ENCODE measurements at places on chromosomes 1 and 21.

DNA sequence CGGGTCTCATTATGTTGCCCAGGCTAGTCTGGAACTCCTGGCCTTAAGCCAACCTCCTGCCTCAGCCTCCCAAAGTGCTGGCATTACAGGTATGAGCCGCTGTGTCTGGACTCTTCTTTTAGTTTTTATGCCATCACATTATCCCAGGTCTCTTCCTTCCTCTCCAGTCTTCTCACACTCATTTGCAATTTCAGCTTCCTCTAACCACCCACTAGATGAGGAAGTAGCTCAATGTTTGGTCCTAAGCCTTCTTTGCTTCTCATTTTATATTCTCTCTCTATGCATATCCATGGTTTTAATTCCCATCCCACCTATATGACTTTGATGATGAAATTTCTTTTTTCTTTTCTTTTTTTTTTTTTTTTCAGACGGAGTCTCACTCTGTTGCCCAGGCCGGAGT, 3.1 kb upstream of the ZBTB8A start:
- DNase-seq: no peak

GRCh38 chr21:34986561-34987500, 62.3 kb downstream of the RUNX1 start:
- DNase-seq: no peak

- DNase-seq: no peak
These were observed 71.2 kb downstream of the CASZ1 start for GRCh38 chr1:10724948-10725847.

DNA sequence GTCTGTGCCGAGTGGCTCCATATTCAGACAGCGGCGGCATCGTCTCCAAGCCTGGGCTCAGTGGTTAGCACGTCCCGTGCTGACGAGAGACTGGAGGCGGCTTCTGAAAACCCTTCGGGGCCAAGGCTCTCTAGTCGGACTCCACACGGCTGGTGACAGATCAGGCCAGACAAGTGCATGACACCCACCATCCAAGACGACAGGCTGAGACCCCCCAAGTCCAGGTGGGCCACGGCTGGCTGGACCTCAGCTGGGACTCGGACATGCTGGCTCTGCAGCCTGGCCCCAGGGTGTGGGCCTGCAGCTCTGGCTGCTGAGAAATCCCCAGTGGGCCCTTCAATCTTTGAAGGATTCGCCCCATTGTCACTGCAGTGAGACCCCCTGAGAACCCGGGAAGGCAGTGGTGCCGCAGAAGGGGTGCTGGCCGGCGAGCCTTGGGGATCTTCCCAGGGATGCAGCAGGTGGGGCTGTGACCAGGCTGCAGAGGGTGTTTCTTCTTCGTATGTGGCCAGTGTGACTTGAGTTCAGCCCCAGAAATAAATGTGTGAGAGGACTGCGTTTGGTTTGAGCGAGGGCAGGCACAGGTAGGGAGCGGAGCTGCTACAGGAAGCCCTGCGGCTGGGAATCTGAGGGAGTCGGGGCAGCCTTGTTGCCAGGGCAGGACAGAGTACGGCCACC, 15.9 kb upstream of the SLC19A1 start:
- no peak for DNase-seq

- DNase-seq: peak; percentile 94
These were observed 275.9 kb upstream of the C1orf105 start for GRCh38 chr1:172144445-172145061.

GRCh38 chr1:64848803-64849202, 103.9 kb downstream of the RAVER2 start:
- no peak for DNase-seq

DNA sequence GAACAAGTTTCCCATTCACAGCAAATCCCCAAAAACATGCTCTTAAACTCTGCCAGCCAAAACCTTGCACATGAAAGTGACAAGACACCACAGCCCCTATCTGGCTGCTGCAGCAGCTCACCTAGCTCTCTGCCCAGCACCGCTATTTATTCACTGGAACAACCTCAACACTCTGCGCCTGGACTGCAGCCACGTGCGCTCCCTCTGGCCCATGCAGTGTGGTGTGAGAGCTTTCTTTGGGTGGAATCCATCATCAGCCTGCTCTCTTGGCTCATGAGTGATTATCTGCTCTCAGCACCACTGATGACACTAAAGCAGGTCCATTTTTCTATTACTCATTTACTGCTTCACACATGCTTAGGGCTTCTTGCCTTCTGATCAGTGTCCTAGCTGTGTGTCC, 11.4 kb downstream of the KCNJ6 start:
- DNase-seq: no peak

DNA sequence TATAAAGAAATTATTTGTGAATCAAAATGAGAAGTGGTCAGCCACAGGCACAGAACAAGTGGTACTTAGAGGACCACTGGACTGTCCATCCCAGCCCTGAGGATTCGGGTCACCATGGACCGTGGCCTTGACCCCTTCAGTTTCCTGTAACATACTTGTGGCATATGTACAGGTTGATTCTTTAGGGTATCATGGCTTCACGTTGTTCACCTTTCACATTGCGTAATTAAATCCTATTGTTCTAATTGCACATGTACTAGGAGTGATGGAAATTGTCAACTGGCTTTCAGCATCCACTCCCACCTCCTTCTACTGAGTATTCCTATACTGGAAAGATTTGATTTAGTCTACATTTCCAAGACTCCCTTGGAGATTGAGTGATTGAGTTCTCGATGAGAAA, 148.3 kb upstream of the GJB5 start:
- no peak for DNase-seq

GRCh38 chr1:247540581-247540980, 4.3 kb upstream of the OR2C3 start:
- DNase-seq: no peak

GRCh38 chr1:162536511-162536910, 25.0 kb upstream of the UAP1 start:
- DNase-seq: no peak

DNA sequence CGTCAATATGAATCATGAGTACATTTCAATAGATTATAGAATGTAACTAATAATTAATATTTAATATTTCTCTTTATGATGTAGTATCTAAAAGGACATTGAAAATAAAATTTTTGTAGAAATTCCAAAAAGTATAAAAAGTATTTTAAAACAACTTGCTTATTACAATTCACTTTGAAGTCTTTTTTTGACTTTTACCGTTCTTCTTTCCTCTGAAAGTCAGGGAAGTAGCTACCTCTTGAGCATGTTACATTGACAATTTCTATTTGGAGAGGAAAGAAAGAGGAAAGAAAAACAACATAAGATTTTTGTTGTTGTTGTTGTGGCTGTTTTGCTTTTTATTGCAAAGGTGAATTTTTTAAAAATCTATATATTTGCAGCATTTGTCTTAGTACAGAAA, 1.3 kb downstream of the PTPRC start:
- DNase-seq: no peak

- DNase-seq: no peak
These were observed 77.6 kb downstream of the EPHB2 start for GRCh38 chr1:22788254-22788661.

DNA sequence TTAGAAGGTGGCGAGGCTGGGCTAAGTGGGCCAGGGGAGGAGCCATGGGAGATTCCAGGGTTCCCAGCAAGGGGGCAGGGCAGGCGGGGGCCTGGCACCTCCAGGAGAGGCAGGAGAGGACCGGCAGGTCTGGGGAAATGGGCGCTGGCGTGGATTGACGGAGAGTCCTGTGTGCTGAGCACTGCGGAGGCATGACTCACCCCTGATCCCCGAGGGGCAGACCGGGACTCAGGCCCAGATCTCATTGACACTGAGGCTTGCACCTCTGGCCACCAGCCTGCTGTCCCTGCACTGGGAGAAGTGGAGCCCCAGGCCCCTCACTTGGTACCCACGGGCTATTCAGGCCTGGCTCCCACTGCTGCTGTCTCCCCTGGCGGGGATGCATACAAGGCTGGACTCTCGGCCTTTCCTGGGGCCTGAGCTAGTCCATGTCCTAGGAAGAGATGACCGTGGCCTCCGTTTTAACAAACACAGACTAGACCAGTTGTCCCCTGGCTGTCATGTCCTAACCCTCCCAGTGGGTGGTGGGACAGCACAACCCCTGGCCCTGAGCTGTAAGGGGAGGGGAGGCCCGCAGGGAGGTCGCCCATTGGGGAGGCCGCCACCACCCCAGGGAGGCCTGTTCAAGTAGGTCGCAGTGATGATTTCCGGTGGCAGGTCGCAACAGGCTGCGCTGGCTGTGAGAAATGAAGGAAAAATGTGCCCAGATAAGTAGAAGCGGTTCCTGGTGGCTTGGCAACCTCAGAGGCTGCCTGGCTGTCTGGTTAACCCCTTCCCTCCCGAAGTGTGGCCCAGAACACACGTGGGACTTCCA, 39.7 kb downstream of the RIPK4 start:
- no peak for DNase-seq

DNA sequence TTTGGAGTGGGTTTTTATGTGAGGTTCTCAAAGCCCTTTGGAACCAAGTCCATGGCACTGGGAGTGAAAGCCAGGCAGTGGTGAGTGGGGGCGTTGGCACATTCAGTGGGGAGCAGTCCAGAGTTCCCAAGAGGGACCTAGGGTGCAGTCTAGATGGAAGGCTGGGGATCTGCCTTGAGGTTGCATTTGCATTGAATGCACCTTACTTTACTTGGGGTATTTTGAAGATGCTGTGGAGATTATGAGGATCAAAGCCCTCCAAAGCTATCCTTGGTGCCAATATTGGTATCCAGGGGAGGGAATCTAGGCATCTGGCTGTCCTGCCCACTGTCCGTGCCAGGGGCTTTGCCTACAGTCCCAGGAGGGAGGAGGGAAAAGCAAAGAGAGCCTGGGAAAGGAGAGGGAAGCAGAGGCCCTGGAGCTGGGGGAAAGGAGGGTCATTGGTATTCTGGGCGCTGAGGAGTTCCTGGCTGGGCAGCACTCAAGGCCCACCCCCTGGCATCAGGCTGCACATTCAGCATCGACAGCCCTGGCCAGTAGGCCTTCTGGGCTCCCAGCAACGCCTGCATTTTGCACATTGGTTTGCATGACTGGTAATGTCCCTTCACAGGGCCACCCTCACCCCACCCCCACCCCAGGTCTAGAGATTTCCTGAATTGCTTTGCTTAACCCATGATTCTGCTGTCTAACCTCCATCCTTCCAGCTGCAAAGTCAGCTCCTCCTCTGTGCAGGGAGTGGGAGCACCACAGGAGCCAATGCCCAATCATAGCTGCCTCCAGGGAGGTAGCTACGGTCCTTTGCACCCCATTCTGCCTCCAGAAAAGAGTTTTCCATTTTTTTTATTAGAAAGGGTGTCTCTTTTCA, 843 bp upstream of the BCAN start:
- no peak for DNase-seq

DNA sequence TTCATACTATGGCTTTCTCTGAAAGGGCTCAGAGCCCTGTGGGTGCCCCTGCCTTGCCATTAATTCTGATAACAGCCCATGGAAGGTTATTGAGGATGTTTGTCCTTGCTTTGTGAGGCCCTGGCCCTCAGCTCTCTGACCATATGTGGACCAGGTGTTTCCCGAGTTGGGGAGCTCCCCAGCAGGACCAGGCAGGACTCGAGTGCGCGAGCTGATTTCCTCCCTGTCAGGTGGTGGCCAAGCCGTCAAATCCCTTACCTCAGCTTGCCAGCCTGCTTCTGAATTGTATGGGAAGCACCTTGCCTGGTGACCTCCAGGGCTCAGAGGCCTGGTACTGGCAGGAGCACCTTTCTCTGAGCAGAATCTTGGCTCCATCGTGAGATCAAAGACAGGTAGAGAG, 17.9 kb upstream of the SDE2 start:
- no peak for DNase-seq

DNA sequence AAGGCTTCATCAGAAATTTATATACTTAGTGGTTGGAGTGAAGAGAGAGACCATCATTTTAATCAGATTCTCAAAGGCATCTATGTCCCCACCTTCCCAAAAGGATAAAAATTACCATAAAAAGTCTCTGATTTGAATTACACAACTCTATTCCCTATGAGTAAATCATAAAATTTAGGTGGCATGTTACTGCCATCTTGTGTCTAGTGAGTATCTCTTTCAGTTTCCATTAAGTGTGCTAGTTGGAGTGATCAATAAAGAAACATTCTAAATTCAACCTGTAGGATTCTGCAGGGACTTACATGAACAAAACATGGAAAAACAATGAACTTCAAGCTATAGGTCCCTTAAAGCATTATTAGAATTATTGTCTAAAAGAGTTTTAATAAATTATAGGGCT, 655.4 kb downstream of the LTN1 start:
- DNase-seq: peak; percentile 34

- DNase-seq: no peak
These were observed 191.3 kb downstream of the TGFB2 start for GRCh38 chr1:218536296-218536986.

DNA sequence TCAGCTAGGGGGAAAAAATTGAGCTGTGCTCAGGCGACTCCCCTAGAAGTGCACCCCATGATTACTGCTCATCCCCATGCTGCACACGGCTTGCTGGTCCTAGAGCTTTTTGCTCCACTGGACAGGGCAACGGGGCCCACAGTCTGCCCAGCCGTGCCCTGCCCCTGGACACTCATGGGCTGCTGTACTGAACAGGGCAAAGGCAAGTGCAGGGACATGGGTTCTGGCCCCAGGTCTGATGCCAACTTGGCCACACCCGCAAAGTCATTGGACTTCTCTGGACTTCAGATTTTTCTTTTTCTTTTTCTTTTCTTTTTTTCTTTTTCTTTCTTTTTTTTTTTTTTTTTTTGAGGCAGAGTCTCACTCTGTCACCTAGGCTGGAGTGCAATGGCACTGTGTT, 42.9 kb upstream of the TARBP1 start:
- DNase-seq: no peak

DNA sequence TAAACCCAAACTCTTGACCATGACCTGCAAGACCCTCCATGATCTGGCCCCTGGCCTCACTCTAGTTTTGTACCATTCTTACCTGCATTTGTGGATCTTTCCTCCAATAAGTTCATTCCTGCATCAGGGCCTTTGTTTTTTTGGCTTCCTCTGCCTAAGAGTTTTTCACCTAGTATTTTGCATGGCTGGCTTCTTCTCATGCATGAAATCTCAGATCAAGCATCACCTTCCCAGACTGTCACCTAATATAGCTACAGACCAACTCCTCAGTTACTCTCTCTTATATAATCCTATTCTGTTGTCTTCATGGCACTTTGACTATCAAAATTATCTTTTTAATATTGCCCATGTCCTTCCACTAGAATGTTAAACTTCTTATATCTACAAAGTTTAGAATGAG, 54.2 kb downstream of the BTBD8 start:
- no peak for DNase-seq

DNA sequence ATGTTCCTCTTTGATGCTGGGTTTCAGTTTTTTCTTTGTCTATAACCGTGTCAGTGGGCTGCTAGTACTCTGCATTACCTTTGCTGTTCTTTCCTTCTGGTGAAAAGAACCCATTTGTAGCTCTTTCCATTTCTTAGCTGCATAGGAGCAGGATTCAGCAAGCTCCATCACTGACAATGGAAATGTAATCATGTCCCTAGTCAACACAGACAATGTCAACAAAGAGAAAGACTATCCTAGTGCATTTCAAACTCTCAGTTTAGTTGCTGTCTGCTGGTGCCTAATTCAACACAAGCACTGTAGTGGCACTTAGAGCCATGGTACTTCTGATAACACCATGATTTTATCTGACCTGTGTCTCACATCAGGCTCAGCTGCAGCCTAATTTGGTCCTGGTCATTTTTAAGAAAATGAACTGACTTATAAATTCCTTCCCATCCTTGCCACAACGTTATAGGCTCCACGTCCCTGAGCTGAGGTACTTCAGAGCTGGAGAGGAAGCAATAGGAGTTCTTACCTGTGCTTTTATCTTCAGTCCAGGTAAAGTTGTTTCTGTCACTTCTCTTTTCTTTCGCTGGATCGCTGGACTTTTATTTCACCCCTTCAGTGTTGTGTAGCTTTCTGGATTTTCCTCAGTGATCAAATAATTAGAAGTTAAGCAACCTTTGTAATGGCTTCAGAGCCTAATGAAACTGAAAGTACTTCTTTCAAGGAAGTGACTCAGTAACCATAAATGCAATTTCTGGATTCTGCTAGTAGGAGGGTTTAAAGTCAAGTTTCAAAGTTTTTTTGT, at the start of gene GBP3:
Gene GBP3 (minus strand): TSS at position 700 of the 793 bp plus-strand sequence. CDS start 2,145 bp downstream, outside the sequence.
- peak; percentile 11 for DNase-seq
